ENCODE measurements at places on chromosomes 7 and 10.

GRCh38 chr10:27620430-27621397 lies 116.6 kb downstream of the RAB18 start:
- DNase-seq, result no peak

GRCh38 chr10:12819071-12819470 lies 182.4 kb downstream of the CCDC3 start:
- no peak for DNase-seq

- DNase-seq, result no peak
These were observed 9.5 kb downstream of the GPR146 start for GRCh38 chr7:1053816-1054370.

DNA sequence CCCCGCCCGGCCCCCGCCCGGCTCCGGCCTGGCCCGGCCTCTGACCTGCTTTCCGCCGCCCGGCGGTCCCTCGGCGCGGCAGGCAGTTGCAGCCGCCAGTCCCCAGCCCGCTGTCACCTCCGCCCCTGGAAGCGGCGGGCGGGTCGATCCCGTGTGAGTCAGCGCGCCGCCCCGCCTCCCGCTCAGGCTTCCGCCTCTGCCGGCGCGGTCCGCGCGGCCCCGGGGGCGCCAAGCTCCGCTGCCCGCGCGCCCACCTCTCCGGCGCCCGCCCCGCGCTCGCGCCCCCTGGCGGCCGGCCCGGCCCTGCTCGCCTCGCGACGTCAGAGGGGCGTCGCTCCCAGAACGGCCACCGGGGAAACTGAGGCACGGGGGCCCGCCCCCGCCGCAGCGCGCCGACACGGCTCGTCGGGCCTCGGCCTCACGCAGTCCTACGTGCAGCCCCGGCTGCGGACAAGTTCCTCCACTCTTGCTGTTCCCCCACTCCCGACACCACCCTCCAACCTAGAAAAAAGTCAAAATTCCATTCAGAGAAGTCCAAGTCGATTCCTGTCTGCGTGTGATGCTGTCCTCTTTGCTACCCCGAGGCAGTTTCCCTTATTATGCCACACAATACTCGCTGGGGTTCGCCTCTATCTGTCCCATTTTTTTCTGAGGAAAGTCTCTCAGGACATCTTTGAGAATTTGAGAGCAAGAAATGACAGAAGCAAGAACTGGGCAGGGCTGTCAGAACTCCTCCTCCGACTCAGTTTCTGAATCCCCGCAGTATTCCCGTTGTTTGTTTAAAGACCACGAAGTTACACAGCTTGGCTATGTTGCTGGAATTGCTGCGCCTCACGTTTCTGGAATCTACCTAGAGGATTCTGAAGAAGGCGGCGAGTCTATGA lies at the start of gene DNMBP:
Gene DNMBP, minus strand, starts transcription at position 155 of the 884 bp plus-strand sequence. CDS start 37,823 bp downstream, outside the sequence.
- peak; percentile 81 for DNase-seq

- no peak for DNase-seq
These were observed 1.8 kb downstream of the STARD3NL start for GRCh38 chr7:38179776-38180226.
